Kidney epithelial cell (primary cell): ENCODE measurements at places on chromosomes 12 and 14.
A peak's percentile ranks its signal among the peaks of the same experiment; 100 is the strongest.

- DNase-seq = peak; percentile 68
Observed at GRCh38 chr14:99968191-99968920, 96.9 kb upstream of the EVL start.

GRCh38 chr14:70635971-70636595 lies 5.6 kb upstream of the TTC9 start:
- no peak for DNase-seq

- DNase-seq = no peak
Observed at GRCh38 chr14:23926543-23926942, 27.0 kb upstream of the DHRS4 start.

DNA sequence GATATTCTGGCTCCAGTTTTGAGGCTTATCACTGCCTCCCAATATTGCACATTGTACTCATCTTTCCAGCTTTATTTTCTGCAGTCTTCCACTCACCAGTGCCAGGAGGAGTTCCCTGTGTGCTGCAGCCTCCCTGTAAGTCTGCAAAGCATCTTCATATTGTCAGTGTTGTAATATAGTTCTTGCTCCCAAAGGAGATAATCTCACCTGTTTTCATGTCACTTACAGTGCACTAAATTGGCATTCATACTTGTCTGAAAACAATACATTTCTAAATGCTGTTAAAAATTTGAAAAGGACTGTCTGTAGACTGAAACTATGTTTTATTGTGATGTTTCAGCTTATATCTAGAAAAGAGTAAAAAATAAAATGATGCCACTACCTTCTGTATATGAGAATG lies 146.8 kb upstream of the TMTC1 start:
- DNase-seq = no peak

GRCh38 chr12:107079172-107080011 lies 14.0 kb downstream of the CRY1 start:
- no peak for DNase-seq

- DNase-seq = no peak
Observed at GRCh38 chr14:56794557-56795283, 15.6 kb downstream of the OTX2 start.

- no peak for DNase-seq
Observed at GRCh38 chr14:103653805-103654204, 24.8 kb downstream of the KLC1 start.

GRCh38 chr14:68516342-68516741 lies 276.5 kb downstream of the ZFP36L1 start:
- DNase-seq = no peak

DNA sequence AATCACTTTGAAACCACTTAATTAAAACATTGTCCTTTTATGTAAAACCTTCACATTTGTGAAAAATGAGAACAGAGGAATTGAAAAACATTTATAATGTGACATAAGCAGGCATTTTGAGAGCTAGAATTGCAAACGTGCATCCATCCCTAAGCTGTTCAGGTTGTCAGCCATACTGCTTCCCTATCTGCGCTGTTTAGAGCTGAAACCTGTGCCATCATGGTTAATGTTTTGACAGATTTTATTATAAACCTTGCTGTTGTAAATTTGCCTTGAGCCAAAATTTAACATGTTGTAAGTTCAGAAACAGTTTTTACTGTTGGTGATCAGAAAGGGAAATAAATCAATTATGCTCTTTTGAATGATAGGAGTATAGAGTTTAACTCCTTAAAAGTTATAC lies 31.9 kb downstream of the FOXA1 start:
- no peak for DNase-seq

GRCh38 chr12:96400631-96401075 lies 414 bp upstream of the CDK17 start:
- DNase-seq = no peak

DNA sequence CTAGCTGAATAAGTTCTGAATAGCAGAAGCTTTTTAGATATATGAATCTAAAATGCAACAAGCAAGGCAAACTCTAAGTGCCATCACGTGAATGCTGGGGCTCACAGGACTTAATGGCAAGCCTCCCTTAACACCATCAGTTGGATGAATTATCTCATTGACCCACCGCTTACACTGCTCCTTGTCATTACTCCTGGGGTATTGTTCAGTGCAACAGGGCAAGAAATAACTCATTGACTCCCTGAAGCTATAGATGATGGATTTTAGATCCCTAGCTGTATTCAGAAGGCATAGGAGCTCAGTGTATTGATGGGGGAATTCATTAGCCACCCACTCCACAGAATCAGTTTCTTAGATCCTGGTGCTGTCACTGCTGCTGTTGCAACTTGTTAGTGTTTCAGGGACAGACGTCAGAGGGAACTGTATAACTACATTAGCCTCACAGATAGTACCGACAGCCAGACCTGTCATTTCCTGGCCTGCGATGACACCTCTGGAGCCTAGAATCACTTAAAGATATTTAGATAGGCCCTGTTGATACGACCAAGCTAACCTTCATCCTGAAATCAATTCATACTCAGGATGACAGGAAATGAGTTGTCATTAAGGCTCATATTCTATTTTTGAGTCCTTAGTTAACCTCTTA lies 735.3 kb downstream of the DIO2 start:
- DNase-seq = no peak

DNA sequence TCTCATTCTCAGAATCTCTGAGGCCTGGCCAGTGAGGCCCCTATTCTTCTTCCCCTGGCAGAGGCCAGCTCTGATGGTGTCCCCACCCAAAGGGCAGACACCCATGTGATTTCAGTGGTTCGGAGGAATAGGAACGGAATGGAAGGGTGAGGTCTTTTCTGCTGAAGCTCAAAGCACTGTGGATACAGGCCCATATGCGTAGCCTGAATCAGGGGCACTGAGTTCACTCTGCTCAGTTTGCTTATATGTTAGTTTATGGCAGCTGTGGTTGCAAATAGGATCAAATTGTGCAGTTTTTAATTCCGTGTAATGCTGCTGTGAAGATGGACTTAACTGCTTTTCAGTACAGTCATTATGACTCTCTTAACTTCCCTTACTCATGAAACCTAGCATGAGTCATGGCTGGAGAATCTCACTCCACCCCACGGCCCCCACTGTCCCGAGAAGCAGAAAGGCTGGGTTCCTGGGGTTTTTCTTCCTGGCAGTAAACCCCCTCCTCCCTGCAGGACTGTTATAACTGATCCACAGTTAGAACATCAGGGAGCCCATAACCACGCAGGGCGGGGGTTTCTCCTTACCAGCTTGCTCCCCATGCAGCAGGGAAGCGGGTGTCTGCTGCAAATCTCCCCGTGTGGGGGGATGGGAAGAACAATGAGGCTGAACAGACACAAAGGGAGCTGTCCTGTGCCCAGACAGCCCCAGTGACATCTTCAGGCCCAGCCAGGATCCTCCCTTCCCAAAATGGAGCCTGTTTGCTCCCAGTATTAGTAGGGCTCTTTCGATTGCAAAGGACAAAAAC lies 122.7 kb downstream of the SLC38A6 start:
- DNase-seq = peak; percentile 90

DNA sequence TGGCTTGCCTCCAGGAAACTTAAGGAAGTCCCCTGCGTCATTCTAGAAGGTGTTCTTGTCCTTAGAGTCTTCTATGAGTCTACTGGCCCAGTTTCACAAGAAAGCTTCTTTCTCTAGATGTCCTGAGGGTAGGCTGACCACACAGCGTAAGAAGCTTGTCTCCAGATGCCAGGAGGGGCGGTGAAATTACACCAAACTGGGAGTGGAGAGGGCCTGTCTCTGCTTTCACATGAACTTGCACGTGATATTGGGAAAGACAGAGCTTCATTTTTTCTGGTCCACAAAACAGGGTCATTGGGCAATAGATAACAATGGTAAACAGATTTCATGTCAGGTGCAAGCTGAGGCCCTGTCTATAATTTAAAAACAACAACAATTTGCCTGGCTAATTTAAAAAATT lies 85.7 kb upstream of the TBX3 start:
- no peak for DNase-seq

DNA sequence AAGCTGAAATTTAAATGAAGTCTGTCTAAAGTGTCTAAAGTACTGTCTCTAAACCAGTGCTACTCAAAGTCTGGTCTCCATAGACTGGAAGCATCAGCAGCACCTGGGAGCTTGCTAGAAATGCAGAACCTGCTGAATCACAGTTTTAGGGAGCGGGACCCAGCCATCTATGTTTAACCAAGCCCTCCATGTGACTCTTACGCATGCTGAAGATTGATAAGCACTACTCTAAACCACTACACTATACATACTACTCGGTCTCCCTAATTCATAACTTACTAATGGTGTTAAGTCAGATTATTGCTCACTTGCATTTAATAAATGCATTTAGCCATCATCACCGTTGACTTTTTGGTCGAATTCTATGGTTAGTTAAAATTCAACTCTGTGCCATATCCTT lies 88.8 kb downstream of the SLC25A21 start:
- no peak for DNase-seq

- DNase-seq = no peak
Observed at GRCh38 chr12:2029851-2030250, 22.9 kb upstream of the CACNA1C start.

GRCh38 chr12:59040656-59041055 lies 120.4 kb upstream of the LRIG3 start:
- DNase-seq = peak; percentile 82

GRCh38 chr12:30757316-30757715 lies 2.6 kb upstream of the CAPRIN2 start:
- no peak for DNase-seq

GRCh38 chr14:64927031-64927430 lies 12.8 kb downstream of the CHURC1 start:
- DNase-seq = no peak

DNA sequence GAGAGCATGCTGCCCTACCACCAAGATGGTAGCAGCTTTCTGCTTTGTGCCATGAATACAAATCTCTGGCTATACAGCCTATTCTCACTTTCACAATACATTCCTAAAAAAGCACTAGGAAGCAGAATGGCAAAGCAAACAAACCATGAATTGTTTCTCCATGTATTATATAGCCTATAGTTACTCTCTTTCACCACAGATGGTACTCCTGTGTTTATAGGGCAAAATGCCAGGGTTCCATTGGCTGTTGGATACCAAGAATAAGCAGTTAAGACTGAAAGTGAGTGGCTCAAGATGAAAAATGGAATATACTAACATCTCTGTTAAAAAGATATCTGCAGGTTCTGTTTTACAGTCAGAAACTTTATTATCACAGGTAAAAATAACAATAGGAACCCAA lies 11.1 kb downstream of the ARF3 start:
- no peak for DNase-seq

- DNase-seq = no peak
Observed at GRCh38 chr12:1289371-1290155, 298.5 kb downstream of the ERC1 start.

DNA sequence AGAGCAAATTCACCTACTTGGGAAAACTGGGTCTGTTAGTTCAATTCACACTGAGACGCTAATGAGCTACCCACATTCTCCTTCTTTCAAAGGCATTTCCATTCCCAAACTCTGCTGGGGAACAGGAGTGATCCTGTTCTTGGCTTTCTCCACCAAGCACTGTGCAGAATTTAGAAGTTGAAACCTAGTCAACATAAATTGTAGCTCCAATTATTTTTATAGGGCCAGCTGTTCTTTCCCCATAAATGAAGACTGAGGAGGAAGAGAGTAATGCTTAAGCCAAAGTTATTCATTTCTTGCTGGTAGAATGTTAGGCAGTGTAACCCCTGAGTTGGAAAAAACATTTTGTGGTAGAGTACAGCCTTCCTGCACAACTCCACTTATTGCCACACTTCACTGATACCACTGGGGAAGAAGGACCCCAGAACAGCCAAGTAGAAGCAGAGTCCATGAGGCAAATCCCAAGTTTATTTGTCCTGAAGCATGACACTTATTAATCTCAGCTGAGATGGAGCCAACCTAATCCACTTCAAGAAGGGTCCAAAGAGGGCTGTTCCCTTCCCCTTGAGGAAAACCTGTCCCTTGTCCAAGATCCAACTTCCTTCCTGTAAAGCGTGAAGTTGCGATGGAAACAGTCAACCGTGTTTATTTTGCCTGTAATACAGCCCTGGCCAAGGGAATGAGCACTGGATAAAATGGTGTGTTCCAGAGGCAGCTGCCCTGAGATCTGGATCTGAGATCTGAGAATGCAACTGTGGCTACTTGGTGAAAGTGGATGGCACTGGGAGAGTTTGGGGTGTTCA lies 151.8 kb downstream of the TBX5 start:
- DNase-seq = no peak

DNA sequence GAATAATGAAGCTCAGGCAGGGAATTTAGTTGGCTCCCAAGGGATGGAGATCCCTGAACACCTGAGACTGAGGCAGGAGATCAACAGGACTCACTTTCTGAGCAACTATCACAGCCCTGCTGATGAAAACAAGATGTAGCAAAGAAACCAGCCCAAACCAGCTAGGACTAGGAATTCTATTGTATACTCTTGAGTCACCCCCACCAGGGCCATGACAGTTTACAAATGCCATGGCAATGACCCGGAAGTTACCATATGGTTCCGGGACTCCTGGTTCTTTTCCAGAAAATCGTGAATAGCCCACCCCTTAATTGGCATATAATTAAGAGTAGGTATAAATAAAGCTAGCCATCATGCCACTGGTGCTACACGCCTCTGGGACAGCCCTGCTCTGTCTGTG lies 46.0 kb upstream of the OASL start:
- no peak for DNase-seq

GRCh38 chr12:93186621-93187020 lies 191.1 kb upstream of the NUDT4 start:
- no peak for DNase-seq

- DNase-seq = no peak
Observed at GRCh38 chr14:79256380-79256779, 954.9 kb downstream of the DIO2 start.

GRCh38 chr12:50111395-50111692 lies 692 bp upstream of the COX14 start:
- no peak for DNase-seq

GRCh38 chr12:47017901-47018475 lies 61.4 kb upstream of the PCED1B start:
- no peak for DNase-seq

GRCh38 chr14:51564986-51565604 lies 86.6 kb upstream of the FRMD6 start:
- no peak for DNase-seq

DNA sequence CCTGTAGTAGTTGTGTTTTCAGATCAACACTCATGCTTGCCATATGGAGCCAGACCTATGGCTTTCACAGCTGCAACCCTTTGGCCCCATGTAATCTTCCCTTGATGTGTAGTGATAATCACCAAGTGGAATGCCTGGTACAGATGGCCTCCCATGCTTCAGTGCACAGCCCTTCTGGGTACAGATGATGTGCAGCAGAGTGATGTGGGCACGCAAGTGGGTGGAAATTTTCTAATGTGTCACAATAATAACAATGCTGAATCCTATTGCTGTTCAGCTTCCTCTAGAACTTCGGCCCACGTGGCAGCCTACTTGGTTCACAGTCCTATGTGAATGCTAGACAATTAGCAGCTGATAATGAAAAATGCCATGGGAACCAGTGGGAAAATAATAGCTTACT lies 188.1 kb downstream of the SNAPC1 start:
- peak; percentile 48 for DNase-seq
